Omental fat pad (tissue), 4 donors: ENCODE measurements at places on chromosomes 13 and 19.

GRCh38 chr13:28489524-28489931 is 5.4 kb downstream of the FLT1 start:
- no peak for DNase-seq

GRCh38 chr19:52691737-52692136 is 43.1 kb downstream of the ZNF611 start:
- no peak for DNase-seq

- no peak for DNase-seq
These were observed 7.5 kb downstream of the IZUMO2 start for GRCh38 chr19:50155520-50156109.

DNA sequence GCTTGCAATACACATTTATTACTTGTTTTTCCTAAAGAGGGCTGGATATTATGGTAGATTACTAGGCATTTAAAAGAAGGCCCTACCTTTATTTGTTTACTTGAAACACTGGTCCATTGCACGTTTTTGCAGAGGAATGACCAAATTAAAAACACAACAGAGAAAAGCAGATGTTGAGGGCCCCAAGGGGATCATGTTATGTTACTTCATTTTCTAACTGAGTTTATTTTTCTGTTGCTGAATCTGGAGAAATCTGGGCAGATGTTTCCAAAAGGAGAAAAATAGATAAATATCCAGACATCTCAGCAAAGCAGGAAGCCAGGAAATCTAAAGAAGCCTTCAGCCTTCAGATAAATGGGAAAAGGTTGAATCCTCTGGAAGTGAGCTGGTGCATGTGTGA is 353.0 kb downstream of the NDFIP2 start:
- no peak for DNase-seq

- no peak for DNase-seq
These were observed 89.6 kb upstream of the SPRY2 start for GRCh38 chr13:80430561-80430960.

- DNase-seq, result no peak
These were observed 599 bp upstream of the F10 start for GRCh38 chr13:113121928-113122471.

GRCh38 chr13:103192511-103193135 is 126.4 kb upstream of the SLC10A2 start:
- DNase-seq, result no peak

- no peak for DNase-seq
These were observed 60.8 kb upstream of the IPO5 start for GRCh38 chr13:97892717-97893116.

DNA sequence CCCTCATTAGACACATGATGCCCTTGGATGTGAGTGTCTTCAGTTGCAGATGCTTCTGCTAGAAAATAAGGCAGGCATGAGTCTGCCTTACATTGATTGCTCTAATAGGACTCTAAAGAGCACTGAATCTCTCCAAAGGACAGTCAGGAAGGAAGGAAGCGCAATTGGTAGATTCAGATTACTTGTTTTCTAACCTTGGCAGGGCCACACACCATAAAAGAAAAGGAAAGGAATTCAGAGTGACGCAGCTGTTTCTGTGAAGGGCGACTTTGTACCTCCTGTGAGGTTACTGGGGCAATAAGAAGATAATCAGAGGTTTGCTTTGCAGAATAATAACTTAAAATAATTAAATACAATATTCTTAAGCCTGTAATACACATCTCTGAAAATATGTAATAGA is 48.0 kb downstream of the FRY start:
- no peak for DNase-seq

DNA sequence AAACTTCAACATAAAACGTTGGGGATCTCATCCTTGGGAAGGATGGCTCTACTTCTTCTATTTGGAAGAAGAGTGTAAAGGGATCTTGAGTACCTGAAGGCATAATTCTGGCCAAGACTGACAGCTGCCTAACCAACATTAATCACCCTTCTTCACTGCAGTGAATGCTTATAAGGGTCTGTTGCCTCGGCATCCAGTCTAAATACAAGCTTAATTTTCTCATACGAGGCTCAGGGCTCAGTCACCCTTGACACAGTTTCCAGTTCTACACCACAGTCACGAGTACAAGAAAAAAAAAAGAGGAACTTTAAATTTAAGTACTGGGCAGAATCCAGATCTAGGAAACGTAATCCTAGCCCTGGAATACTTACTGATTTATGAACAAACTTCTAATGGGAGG is 9.0 kb downstream of the FPR3 start:
- DNase-seq, result no peak

DNA sequence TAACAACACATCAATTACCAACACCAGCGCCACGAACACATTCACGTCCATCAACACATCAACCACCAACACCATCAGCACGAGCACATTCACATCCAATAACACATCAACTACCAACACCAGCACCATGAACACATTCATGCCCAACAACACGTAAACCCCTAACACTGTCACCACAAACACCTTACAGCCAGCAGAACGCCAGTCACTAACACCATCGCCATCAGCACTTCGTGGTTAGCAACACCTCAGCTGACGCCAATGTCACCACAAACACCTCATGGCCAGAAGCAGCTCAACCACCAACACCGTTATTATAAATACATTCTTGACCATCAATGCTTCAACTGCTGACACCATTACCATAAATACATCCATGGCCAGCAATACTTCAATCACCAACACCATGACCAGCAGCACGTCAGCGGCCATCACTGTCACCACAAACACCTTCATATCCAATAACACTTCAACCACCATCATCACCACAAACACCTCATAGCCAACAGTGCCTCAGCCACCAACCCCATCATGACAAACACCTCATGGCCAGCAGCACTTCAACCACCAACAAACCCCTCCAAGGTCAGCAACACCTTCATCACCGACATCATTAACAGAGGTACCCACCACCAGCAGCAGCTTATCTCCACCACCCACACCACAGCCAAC is 9.4 kb downstream of the FCER2 start:
- DNase-seq, result no peak

DNA sequence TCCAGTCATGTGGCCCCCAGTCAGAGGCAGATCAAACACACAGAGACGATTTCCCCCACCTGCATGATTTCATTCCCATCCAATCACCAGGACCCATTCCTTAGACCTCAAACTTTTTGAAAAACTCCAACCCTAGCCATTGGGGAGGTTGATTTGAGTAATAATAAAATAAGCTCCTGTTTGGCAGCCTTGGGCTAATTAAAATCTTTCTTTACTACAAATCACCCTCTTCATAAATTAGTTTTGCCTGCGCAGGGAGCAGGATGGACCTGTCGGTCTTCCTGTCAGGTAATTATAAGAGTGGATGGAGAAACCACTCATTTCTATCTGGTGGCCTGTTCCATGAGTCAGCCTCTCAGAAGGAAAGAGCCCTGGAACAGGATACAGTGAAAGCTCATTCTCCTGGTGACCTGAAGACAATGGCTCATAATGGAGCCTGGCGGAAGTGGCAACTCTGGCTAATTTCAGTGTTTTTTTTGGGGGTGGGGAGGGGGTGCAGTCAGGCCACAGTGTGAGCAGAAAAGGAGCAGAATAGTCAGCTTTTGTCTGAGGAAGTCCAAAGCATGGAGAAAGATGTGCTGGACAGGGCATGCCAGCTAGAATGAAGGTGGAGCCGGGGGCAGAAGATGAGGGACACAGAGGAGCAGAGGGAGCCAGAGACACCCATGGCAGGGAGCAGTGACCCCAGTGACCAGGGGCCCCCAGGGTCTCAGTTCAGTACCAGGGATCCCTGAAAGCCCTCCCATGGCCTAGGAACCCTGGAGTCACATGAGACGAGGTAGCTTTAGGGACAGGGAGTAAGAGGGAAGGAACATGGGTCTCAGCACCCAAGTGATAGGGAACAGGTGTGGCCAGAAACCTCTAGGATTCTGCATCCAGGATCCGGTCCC is 31.8 kb upstream of the PSG9 start:
- no peak for DNase-seq

DNA sequence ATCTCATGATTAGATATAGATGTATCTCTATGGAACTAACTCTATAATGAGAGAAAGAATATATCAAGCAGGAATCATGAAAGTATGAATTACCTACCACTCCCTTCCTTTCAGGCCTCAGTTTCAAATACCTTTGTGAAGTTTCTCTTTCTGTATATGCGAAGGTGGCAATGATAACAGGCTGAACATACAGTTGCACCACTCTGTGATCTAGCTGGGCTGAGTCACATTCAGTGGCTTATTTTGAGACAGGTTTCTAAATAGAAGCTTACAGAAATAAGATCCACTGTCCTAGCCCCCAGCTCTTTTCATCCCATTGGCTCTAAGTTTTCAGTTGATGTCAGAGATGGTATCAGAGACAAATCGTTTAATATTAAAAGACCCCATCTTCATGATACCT is 662.0 kb downstream of the SLITRK1 start:
- DNase-seq, result no peak

DNA sequence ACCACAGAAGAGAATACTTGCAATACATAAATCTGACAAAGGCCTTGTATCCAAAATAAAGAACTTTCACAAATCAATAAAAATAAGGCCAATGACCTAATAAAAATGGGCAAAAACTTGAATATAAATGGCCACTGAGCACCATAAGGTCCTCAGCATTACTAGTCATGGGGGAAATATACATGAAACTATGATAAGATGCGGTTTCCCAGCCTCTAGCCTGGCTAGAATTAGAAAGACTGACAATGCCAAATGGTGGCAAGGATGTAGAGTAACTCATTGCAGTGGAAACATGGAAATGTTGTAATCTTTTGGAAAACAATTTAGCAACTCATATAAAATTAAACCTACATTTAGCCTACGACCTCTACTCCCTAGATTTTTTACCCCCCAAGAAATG is 227.1 kb downstream of the GGACT start:
- DNase-seq, result no peak

GRCh38 chr19:40888191-40888590 is 6.2 kb upstream of the CYP2A7 start:
- DNase-seq, result no peak

DNA sequence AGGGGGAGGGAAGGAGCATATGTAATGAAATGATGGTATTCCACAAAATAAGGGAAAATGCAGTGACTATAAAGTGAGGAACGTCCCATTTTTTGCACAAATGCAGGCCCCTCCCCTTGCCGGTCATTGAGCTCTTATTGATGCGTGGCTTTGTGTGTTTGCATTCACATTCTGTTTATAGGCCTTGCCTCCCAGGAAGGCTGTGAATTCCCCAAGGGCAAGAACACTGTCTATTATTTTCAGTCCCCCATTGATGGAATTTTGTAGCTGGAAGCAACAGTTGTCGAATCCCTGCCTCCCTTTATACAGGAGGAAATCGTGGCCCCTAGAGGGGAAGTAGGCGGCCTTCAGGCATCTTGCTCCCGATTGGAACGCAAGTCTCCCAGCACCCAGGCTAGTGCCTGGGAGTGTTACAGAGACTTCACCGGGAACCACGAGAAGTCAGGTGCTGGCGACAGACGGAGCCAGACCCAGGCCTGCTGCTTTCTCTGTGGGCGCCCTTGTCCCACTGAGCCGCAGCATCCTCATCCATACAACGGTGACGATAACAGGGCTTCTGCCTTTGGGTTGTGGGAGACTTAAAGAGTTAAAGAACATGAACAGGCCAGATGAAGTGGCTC is 6.9 kb downstream of the SBSN start:
- no peak for DNase-seq

GRCh38 chr19:42512743-42513304 is 15.5 kb downstream of the CEACAM1 start:
- no peak for DNase-seq

DNA sequence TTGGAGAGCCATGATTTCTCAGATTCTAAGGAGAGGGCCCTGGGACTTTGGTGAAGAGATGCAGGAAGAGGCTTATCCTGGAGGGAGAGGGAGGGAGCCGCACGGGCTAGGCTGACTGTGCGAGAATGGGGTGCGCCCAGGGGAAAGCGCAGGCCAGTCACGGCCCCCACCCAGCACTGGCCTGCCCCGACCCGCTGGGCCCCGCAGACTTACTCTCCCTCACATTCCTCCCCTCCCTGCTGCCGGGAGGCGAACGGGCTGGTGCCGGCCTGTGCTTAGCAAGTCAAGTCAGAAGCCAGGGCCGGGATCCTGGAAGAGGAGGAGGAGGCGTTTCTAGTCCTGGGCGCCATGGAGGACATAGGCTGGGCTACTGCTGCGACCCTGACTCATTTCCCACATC is 120.0 kb downstream of the CRYL1 start:
- no peak for DNase-seq

GRCh38 chr13:20519875-20520274 is 5.8 kb downstream of the CRYL1 start:
- no peak for DNase-seq
